ENCODE measurements at places on chromosomes 2 and 18.

- DNase-seq: no peak
Observed at GRCh38 chr2:126855606-126856005, 43.1 kb upstream of the TEX51 start.

GRCh38 chr2:151713291-151713903, 20.9 kb downstream of the NEB start:
- no peak for DNase-seq

GRCh38 chr18:6626457-6626856, 103.1 kb upstream of the ARHGAP28 start:
- no peak for DNase-seq

DNA sequence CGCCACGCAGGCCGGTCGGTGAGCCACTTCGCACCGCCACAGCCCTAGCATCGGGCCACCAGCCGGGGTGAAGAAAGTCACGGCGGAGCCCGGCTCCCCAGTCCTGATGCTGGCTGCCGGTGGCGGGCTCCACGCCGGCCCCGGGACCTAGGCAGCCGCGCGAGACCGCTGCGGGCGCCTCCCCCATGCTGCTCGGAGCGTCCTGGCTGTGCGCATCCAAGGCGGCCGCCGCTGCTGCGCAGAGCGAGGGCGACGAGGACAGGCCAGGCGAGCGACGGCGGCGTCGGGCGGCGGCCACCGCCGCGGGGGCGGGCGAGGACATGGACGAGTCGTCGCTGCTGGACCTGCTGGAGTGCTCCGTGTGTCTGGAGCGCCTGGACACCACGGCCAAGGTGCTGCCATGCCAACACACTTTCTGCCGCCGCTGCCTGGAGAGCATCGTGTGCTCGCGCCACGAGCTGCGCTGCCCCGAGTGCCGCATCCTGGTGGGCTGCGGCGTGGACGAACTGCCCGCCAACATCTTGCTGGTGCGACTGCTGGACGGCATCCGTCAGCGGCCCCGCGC, 433 bp downstream of the SH3RF3 start:
- DNase-seq: peak; percentile 19

DNA sequence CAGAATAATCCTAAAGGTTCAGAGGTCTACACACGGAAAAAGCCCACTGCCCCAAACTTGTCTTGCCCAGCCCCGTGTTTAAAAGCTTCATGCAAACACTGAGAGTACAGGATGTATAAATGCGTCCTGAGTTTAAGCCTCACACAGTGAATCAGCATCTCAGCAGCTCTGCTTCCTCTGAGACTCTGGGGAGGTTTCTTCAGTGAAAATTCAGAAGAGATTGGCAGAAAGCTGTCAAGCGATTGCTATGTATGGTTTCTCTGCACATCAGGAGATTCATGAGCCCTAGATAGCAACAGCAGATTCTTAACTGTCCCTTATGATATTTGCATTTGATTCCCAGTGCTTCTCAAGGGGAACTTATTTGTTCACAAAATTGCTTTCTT, 27.1 kb downstream of the CRACDL start:
- no peak for DNase-seq

GRCh38 chr2:220373878-220374277, 746.4 kb downstream of the SLC4A3 start:
- no peak for DNase-seq

DNA sequence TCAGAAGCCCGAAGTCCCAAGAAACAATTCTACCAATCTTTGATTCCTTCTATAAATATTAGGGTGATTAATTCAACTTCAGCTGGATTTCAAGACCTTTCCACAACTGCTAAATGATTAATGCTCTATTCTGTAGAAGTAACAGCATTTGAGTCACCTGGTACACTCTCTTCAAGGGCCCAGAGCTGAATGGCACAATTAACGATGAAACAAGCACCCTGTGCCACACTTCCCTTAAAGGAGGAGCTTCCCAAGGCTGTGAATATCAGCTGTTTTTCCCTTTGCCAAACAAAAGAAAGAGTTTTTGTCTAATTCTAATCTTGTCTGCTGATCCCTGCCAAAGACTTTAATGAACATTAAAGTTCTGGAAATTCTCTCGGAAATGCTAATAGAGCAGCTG, 56.0 kb downstream of the BOD1L2 start:
- DNase-seq: no peak

DNA sequence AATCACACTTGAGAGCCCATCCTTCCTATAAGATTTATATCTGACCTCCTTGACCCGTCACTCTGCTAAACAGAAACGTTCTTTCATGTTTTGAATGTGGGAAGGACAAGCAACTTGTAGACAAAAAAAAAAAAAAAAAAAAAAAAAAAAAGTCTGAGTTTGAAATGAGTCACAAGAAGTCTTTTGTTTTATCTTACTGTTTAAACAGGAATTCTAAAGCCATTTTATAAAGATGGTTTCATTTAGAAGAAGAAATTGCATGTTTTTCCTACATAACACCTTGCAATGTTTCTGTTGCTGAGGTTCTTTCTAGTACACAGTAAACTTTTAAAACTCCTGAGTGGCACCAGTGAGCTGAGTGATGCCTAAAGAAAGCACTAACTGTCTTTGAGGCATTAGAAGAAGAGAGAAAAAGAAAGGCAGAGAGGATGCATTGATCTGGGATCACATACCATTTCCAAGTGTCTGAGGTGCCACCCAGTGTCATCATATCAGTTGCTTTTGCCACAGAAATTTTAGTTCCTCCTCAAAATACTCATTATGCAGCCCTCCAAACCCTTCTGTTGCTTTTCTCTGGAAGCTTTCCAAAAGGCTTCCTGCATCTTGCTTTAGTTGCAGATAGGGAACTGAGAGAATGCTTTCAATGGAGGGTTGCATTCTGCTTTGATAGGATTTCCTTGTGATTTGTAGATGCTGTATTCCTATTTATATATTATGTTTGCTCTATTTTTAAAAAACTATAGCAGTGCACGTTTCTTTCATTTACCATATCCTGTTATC, 69.1 kb downstream of the ACVR2A start:
- no peak for DNase-seq

DNA sequence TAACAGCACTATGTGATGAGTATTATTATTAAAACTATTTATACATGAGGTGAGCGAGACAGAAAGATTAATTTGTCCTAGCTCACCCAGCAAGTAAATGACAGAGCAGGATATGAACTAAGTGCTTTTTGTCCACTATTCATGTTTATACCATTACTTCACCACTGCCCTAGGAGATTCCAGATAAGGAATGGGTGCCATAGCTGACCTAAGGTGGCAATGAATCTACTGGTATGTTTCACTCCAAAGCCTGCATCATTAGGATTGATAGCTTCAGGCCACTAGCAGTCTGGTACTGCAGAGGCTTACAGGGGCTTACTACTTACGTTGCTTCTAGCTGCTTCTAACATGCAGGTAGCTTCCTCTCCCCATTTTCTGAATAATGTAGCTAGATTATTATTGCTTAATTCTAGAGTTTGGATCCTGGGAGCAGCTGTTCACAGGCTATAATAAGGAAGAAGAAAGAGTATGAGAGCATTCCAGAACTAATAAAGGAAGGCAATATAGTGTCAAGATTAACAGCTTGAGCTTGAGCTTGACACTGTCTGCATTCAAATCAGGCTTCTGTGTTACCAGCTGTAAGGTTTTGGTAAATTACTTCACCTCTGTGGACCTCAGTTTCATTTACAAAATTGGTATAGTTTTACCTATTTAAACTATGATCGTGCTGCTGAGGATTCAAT, 153.7 kb downstream of the GALNT3 start:
- no peak for DNase-seq

DNA sequence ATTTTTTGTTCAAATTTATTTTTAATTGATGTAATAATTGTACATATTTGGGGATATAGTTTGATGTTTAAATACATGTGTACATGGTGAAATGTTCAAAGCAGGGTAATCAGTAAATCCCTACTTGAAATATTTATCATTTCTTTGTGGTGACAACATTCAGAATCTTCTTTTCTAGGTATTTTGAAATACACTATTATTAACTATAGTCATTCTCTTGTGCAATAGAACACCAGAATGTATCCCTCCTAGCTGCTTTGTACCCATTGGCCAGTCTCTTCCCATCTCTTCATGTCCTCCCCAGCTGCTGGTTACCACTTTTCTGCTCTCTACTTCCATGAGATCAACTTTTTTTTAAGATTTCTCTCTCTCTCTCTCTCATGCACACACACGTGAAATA, 126.5 kb downstream of the ZNF407 start:
- DNase-seq: no peak

- no peak for DNase-seq
Observed at GRCh38 chr2:43163584-43164270, 62.7 kb downstream of the ZFP36L2 start.

GRCh38 chr2:144990661-144991060, 470.7 kb upstream of the ZEB2 start:
- DNase-seq: no peak

- no peak for DNase-seq
Observed at GRCh38 chr2:72010647-72011369, 136.9 kb downstream of the CYP26B1 start.

DNA sequence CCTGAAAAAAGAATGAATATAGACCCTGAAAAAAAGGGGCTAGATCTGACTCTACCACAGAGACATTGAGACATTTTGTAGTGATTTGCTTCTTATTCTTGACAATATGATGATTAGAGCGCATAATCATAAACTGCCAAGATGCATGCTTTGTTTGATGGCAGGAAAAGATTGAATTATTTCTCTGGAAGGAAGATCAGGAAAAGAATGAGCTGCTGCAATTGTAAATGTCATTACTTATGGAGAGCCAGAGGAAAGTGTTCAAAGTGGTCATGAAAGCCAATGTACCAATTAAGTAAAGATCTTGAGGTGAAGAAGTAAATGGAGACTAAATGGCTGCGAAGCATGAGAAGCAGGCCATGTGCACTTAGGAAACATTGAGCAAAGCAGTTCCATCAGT, 126.4 kb upstream of the NXPH2 start:
- DNase-seq: no peak

DNA sequence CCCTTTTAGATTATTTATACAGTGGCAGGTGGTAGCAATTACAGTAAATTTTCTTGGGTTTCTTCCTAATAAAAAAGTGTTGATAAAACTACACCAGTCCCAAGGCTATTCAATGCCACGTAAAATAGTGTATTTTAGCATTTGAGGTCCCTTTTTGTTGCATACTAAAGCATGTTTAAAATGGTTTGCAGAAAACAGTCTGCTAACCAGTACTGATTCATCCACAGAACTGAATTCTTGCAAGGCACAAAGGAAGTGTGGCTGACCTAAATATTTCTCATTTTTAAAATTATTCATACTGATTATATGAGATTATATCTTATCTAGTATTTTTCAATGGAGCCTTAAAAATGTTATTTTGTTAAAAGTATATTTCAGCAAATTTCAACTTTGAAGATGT, 98.1 kb downstream of the SMAD2 start:
- DNase-seq: no peak

DNA sequence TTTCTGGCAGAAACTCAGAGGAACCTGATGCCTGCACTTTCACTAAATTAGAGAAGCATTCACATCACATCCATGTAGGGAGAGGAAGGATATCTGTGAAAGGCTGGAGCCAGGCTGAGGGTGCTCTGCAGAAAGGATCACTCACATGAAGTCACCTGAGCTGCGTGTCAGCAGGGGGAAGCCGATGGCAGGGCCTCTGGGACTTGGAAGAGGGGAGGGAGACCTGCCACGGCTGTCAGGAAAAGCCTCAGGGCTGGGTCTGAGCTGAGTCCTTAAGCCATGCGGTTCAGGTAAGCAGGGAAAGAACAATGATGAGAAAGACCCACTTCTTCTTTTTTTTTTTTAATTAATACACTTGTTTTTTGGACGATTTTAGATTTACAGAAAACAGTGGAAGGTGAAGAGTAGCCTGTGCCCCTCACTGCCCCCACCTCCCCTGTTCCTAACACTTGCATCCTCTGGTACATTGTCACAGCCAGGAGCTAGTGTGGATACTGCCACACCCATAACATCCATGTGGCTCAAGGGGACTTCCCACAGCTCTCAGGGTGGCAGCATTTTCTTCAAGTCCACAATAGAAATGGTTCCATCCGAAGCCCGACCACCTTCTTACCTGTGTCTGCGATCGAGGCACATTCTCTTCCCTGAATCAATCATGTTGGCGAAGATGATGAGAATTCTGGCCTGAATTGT, 156.5 kb upstream of the TPO start:
- no peak for DNase-seq

DNA sequence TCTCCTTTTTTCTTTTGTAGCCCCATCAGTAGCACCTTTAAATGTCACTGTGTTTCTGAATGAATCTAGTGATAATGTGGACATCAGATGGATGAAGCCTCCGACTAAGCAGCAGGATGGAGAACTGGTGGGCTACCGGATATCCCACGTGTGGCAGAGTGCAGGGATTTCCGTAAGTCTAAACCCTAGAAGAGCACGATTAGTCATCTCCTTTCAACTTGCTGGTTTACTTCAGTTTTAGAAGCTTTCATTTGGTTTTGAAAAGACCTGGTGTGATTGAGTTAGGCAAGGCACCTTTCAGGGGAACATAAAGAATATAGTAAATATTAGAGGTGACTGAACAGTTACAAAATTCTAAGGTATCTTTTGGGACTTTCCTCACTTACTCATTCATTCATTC, 72.2 kb upstream of the TMEM87B start:
- no peak for DNase-seq

GRCh38 chr2:147345246-147345645, 499.6 kb upstream of the ACVR2A start:
- no peak for DNase-seq

DNA sequence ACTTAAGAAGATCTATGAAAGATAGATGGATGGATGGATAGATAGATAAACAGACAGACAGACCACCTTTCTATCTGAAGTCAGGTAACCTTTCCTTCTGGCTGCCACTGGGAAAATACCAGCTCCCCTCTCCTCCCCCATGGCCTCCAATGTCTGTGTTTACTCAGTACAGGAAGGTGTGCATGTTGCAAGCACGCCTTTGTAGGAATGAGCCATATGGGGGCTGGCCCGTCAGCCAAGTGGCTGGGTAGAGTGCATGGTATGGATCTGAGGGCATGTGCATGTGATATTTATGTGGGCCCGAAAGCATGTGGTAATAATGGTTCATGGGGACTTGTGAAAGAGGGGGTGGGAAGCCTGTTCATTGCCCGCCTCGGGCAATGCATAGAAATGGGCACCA, 109.2 kb upstream of the FZD7 start:
- DNase-seq: no peak

DNA sequence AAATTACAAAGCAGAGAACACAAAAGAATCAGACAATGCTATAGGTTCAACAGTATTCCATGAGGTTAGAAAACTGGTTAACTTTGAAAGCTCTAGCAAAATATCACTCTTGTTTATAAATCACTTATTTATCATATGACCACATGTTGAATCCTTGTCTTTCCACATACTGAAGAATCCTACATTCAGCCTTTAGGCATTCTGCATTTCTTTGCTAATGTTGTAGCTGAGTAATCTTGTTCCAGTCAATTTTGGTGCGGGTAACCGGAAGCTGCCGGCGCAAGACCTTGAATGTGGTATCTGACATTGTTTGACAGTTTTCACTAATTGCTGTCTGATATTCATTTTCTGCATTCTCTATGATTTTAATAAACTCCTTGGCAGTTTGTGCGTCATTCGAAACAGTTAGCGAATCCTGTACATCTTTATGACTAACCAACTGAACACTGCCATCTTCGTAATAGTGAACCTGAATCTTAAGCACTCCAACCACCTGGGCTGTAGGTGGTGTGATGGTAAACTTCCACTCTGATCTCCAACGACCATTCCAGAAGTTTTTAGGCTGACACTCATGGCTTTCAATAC, 154.1 kb downstream of the BAZ2B start:
- DNase-seq: no peak

All from activated CD8-positive, alpha-beta memory T cell treated with anti-CD3 and anti-CD28 coated beads for 48 hours (primary cell).